Mesothelial cell of epicardium (in vitro differentiated cells): ENCODE measurements at places on chromosomes 1 and 21. TPM values are rescaled to one million over a fixed set of nuclear protein-coding genes. Genes with fewer than 3 reads are reported as not detected.

DNA sequence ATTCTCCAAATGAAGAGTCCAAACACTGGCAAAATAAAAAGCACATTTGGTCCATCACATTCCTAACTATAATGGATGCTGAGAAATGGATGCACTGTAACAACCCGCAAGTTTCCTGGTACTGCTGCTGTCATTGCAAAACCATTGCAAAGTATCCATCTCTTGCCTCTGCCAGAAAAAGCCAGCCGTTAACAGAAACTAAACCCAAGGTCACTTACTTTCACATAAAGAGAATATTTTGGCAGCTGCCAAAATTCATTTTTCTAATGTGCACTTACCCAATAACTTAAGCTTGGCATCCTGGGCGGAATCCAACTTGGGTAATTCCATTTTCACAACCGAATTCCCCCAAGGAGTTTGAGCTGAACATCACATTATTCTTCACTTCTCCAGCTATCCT is 77.0 kb upstream of the LRRC8D start:
- peaks cover 21% of the 10 kb centered on the region for H3K27me3 ChIP-seq
- H3K4me3 ChIP-seq: no peak overlapping the region
- no peaks in the 10 kb centered on the region for H3K4me1 ChIP-seq
- no peaks in the 10 kb centered on the region for H3K36me3 ChIP-seq
- no peak for DNase-seq

DNA sequence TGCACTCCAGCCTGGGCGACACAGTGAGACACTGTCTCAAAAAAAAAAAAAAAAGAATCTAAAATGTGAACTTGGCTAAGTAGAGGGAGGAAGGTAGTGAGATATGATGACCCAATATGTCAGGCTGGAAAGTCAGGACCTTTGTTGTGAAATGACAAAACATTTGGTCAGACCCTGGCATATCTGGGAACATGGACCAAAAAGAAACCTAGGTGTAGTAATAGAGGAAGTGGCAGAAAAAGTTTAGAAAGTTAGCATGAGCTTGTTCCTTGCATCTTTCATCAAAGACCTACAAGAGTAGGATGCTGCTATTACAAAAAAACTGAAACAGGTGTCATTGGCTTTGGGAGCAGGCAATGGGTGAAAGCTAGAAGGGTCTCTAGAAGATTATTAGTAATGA is 7.3 kb upstream of the S100A3 start:
- peaks cover 16% of the 10 kb centered on the region for H3K4me1 ChIP-seq
- DNase-seq: no peak
- no peak overlapping the region for H3K4me3 ChIP-seq
- H3K27me3 ChIP-seq: no peaks in the 10 kb centered on the region

DNA sequence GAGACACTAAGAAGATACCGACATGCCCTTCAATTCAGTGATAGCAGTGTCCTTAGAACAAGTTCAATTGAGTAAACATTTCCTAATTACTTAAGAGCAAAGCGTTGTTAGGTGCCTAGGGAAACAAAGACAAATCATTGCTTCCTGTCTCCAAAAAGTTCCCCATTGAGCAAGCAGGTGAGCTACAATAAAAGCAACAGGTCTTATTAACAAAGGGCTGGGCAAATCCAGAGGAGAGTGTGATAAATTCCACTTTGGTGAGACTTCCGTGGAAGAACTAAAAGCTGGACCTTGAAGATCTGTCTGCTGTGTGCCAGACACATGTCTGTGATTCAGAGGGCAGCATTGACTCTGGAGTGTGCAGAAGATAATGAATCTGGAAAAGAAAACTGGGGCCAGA is 1.9 kb upstream of the TUT4 start:
- no peak for DNase-seq
- peaks cover 4% of the 10 kb centered on the region for H3K36me3 ChIP-seq
- peak overlapping the region; percentile 72 for H3K4me3 ChIP-seq

Gene CLEC20A
- not detected in 3 replicates for total RNA-seq

Gene SPRR2G
- not detected in 3 replicates for total RNA-seq

Gene PDC
- total RNA-seq: not detected in 3 replicates

Gene AQP10
- 0.57 to 1.00 TPM (median 0.60 TPM) in 3 replicates for total RNA-seq

Gene TMEM82
- not detected in 3 replicates for total RNA-seq

Gene LPGAT1
- total RNA-seq: 29.8 to 35.6 TPM (median 34.1 TPM) in 3 replicates
